ENCODE measurements at places on chromosomes 1 and 21. TPM values are rescaled to one million over a fixed set of nuclear protein-coding genes. Genes with fewer than 3 reads are reported as not detected.
A peak's percentile ranks its signal among the peaks of the same experiment; 100 is the strongest.

Gene TSSK3
- 0.33 TPM for polyA plus RNA-seq

DNA sequence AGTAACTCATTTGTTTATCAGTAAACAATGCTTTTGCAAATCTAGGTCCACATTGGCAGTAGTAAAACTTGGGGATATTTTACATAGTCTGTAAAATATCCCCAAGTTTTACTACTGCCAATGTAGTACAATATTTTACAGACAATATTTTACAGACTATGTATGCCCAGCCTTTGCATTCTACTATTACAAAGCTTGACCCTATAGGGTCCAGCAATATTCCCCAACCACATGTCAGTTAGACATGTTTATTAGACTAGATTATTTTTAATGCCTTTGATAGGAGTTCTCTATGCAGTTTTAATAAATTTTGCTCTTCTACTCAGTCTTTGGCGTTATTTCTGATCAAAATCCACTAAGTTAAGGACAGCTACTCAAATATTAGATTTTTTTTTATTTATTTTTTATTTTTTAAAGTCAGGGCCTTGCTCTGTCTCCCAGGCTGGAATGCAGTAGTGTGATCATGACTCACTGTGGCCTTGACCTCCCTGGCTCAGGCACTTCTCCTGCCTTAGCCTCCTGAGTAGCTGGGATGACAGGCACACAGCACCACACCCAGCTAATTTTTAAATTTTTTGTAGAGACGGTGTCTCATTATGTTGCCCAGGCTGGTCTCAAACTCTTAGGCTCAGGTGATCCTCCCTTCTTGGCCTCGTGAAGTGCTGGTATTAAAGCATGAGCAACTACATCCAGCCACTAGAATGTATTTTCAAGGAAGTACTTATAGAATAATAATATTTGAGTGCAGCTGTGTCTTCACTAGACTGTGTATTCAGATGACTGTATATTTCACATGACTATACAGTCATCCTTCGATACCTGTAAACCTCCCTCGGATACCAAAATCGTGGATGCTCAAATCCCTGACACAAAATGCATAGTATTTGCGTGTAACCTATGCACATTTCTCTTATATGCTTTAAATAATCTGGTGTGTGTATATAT lies 19.8 kb downstream of the MIER1 start:
- peak; percentile 27 for DNase-seq

- DNase-seq = no peak
Measured at GRCh38 chr1:41860214-41860613, 58.5 kb downstream of the HIVEP3 start.

DNA sequence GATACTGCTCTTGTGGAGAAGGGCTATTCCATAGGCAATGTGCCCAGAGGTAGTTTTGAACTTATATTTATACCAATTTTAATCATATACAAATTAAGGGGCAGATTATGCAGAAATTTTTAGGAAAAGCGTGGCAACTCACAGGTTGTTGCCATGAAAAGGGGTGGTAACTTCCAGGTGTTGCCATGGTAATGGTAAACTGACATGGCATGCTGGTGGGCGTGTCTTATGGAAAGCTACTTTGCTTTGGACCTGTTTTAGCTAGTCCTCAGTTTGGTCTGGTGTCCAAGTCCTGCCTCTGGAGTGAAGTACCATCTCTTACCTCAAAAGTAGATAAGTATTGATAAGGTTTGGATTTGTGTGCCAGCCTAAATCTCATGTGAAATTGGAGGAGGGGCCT lies 7.9 kb upstream of the IL23R start:
- no peak for DNase-seq

Gene CTSS
- polyA plus RNA-seq = 7.1 TPM

- no peak for DNase-seq
Measured at GRCh38 chr1:57116871-57117270, 151.1 kb upstream of the C8B start.

Gene RIIAD1
- polyA plus RNA-seq = not detected

DNA sequence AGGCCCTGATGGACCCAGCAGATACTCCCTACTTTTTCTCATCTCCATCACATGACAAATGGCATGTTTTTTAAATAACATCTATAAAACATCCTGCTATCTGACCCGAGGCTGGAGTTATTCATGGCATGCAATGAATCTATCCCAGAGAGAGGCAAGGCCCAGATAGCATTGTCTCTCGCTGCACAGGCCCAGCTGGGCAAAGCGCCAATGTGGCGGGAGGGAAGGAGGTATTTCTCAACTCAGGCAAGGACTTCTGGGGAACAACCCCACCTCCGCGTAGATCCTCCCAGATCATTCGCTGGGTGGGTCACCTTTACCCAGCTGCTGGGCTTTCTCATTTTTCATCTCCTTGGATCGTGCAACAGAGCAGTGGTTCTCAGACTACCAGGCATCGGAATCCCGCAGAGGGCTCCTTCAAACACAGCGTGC lies 59.8 kb downstream of the ERG start:
- DNase-seq = peak; percentile 23

DNA sequence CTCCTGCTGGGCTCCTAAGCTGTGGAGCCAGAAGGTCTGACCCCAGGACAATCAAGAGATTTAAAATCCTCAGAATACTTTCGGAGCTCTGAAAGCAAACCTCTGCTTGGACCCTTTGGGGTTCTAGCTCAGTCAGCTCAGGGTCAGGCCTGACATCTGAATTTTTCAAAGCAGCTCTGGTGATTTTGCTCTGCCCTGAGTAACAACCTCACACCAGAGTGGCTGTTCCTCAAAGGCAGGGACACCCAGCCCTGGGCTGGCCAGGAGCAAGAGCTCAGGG lies 11.9 kb downstream of the SLC1A7 start:
- no peak for DNase-seq

GRCh38 chr1:8733484-8733883 lies 84.0 kb downstream of the RERE start:
- DNase-seq = no peak

- no peak for DNase-seq
Measured at GRCh38 chr1:24451746-24452145, 36.1 kb downstream of the NIPAL3 start.

DNA sequence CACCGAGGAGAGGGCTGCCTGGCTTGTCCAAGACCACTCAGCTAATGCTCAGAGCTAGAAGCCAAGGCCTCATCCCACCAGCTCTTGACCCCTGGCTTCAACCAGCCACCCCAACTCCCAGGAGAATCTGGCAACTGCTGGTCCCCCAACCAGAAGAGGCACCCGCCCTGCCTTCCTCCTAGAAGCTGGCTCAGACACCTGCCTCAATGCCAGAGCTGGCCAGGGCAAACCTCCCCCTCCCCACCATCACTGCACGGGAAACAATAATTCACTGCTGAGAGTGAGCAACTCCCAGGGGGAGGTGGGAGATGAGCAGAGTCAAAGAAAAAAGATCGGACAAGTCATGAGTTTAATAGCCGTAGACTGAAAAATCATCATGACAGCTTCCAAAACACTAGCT lies 3.3 kb downstream of the CHD5 start:
- DNase-seq = no peak

DNA sequence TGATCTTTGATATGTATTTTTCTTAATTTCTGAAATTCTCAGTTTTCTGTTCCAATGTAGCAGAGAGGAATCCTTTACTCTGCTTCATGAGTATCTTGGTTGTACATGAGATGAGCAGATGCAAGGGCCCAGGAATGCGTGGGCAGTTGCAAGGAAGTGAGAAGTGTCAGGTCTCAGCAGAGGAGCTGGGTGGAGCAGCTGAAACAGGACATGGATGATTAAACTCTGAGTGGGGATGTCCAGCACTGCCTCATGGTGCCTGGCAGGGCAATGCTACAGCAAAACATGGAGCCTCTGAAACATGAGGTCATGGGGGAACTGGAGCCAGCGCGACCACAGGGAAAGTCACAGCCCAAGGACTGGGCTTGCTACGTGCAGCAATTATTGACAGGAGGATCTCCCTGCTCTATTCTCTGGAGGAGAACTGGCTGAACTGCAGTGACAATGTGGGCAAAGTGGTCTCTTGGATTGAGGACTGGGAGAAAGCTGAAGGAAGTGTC lies 48.4 kb downstream of the COLGALT2 start:
- peak; percentile 62 for DNase-seq

DNA sequence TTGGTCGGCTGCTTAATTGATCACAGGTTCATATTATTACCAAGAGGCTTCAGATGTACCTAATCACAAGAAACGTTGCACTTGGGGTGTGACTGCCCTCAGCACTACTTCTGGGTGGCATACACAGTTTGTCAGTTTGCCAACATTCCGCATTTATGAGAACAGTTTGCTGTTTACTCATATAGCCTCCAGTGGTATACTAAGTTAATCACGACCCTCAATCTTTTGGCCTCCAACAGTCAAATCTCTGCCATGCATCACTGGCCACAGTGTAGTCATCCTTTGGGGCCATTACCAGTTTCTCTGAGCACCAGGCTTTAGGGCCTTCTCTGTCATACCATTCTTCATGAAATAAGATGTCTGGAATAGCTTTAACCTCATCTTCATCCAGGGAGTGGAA lies 62.8 kb upstream of the BCL9 start:
- no peak for DNase-seq

Gene CFHR5
- not detected for polyA plus RNA-seq

DNA sequence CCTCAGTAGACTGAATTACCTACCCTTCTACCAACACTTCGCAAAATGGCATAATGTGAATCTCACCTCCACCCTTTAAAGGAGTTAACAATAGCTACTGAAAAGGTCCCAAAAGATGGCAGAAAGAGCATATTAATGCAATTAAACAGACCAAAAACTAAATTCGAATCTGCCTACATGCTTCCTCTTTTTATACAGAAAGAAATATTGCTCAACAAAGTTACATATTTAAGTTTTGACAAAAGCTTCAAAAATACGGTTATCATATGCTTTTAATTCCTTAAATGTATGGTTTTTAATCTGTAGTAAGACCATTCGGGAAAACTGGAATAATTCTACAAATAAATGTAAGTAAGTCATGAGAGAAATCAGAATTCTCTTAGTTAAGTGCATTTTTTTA lies 2.2 kb downstream of the APP start:
- no peak for DNase-seq

- no peak for DNase-seq
Measured at GRCh38 chr1:54248966-54249365, 49.0 kb downstream of the MRPL37 start.

DNA sequence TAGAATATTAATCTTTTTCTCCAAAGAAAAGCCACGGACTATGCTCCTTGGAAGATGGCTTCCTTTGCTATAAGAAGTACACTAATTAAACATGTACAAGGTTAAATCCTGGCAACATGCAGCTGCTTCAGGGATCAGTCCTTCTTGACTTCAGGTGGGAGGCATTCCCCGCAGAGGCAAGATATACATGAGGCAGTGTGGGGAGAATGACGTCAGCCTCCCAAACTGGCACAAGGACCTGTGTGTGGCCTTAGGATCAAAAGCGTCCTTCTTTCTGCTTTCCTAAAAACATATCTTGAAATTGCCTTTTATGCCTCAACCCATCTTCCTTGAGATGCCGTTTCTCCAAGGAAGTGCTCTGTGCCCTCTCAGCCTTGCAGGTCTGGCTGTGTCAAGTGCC lies 90.3 kb downstream of the WLS start:
- DNase-seq = no peak

Gene SPRR2G
- not detected for polyA plus RNA-seq

Gene CLDN17
- not detected for polyA plus RNA-seq

DNA sequence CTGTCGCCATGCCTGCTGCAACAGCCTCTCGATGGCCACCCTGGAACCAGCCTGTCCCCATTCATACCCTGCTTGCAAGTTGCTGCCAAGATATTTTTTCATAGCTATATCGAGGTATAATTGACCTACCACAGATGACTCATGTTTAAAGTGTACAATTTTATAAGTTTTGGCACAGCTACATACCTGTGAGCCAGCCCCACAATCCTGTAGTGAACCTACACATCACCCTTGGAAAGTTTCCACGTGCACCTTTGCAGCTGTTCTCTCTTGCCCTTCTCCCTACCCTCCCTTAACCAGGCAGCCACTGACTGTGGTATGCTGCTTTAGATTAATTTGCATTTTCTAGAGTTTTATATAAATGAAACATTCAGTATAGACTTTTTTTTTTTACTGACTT lies 23.0 kb upstream of the KCNJ6 start:
- no peak for DNase-seq

DNA sequence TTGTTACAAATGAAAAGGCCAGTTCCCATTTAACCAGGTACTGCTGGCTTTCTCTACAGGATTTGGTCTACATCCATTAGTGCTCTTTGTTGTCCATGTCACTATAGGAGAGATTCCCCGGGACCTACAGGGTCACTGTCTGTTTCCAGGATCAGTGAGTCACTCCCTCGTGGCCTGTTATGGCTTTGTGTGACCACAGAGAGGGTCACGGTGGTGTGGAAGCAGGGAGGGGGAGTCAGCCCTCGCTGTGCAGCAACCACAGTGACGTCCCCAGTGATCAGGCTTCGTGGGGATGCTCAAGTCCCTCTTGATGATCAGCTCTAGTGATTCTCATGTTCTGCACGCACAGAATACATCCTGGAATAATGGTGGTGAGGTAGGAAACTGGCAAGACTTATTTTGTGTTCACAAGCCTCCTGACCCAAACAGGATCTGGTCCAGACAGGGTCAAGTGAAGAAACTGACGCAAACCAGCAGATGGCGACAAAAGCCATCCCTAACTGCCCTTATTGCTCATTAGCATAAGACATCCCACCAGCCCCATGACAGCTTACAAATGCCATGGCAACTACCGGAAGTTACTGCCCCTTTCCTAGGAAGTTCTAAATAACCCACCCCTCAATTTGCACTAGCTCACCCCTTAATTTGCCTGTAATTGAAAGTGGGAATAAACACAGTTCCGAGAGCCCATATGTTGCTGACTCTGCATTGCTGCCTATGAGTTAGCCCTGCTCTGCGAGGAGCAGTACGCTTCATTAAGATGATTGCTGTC lies 98.5 kb downstream of the DISC1 start:
- no peak for DNase-seq

DNA sequence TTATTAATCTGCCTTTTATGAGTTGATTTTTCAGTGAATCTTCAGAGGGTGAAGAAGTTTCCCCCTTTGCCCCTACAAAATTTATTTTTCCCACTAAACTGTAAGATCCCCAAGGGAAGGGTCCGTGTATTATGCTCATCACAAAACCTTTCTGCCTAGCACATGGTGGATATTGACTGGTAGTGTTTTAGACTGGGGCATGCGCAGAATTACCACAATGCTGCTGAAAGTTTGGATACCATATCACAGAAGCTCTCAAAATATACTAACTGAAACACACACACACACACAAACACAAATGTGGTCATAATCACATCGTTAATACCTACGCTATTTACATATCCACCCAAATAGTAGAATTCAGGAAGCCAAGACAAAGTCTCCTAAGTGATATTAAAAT lies 28.0 kb upstream of the DMRTB1 start:
- DNase-seq = no peak

- no peak for DNase-seq
Measured at GRCh38 chr1:84223751-84224432, 77.6 kb upstream of the SAMD13 start.

- DNase-seq = no peak
Measured at GRCh38 chr1:16143566-16144324, 12.1 kb downstream of the EPHA2 start.

GRCh38 chr1:156655151-156655903 lies 13.4 kb downstream of the BCAN start:
- no peak for DNase-seq

Gene TMED5
- 53.7 TPM for polyA plus RNA-seq
